SK-N-SH (cell line): ENCODE measurements at places on chromosomes 11 and 22. TPM values are rescaled to one million over a fixed set of nuclear protein-coding genes. Genes with fewer than 3 reads are reported as not detected.

The ARFGAP2 gene
- polyA plus RNA-seq, result 52.5 and 64.0 TPM in 2 replicates

The PRRG4 gene
- polyA plus RNA-seq, result 0.21 TPM in 2 replicates

The CALCA gene
- not detected in 2 replicates for polyA plus RNA-seq

The ART5 gene
- 0.58 and 0.59 TPM in 2 replicates for polyA plus RNA-seq

The PRODH gene
- polyA plus RNA-seq, result 0.03 and 0.23 TPM in 2 replicates

The PRDM10 gene
- 1.9 and 2.7 TPM in 2 replicates for polyA plus RNA-seq

The IGSF9B gene
- 0.41 and 0.96 TPM in 2 replicates for polyA plus RNA-seq

DNA sequence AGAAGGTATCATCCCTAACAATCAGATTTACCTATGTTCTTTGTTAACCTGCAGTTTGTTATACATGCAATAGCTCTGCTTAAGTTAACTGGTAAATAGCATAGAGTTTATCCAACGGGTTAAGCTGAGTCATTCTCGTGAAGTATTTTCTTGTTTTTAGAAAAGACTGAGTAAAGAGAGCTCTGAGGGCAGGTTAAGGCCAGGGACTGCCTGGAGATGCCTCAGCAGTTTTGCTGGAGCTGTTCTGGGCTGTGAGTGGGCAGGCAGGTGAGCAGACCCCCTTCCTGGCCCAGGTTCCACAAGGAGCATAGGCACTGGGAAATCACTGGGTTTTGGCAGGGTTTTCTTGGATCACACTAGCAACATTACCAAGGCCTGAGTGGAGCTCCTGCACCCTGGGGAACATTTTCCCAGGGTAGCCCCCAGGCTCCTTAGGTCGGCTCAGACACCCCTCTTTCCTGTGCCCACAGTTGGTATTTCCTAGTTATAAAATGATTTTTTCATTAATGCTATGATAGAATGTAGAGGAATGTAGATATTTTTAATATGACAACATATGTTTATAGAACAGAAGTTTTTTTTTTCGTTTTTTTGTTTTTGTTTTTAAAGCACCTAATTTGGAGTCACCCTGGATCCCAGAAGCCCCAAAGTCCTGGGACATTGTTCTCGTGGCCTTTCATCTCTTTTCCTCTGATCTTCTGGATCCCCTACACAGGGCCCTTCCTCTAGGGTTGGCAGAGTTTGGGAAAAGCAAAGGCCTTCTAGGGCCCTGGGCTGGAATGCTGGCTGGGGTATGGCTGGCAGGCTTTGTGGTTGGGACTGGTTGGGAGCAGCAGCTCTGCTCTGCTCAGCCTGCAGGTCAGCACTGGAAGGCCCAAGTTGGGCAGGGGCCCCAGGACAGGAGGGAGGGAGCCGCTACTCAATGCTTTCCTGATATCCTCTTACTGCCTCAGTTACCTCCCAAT, 26.7 kb downstream of the IRAG1 start:
- no peak for DNase-seq
- H3K27ac ChIP-seq, result no peak overlapping the region
- peaks cover 18% of the 10 kb centered on the region for H3K4me1 ChIP-seq
- no peak overlapping the region for H3K4me3 ChIP-seq
- no peaks in the 10 kb centered on the region for H3K36me3 ChIP-seq

DNA sequence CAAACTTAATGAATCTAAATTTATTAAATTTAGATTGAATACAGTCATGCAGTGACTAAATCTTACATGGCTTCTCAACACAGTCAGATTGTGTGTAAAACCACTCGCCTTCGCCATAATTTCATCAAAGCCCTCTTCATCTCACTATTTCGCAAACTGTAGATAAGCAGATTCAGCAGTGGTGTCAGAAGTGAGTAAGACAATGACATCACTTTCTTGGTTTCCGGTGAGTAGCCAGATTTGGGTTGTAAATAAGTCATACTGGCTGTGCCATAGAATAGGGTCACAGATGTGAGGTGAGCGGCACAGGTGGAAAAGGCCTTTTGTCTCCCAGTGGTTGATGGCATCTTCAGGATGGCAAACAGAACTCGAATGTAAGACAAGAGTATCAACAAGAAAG, 3.4 kb downstream of the OR10A6 start:
- no peaks in the 10 kb centered on the region for H3K36me3 ChIP-seq
- no peak overlapping the region for H3K27ac ChIP-seq
- H3K27me3 ChIP-seq, result no peaks in the 10 kb centered on the region; the same call in 1 of the 2 replicates
- H3K4me1 ChIP-seq, result no peaks in the 10 kb centered on the region

- no peak overlapping the region for H3K27ac ChIP-seq
- no peaks in the 10 kb centered on the region for H3K27me3 ChIP-seq
- H3K36me3 ChIP-seq, result no peaks in the 10 kb centered on the region
- H3K4me3 ChIP-seq, result no peak overlapping the region
- DNase-seq, result no peak
Measured at GRCh38 chr11:94746721-94747120, 21.4 kb upstream of the AMOTL1 start.

DNA sequence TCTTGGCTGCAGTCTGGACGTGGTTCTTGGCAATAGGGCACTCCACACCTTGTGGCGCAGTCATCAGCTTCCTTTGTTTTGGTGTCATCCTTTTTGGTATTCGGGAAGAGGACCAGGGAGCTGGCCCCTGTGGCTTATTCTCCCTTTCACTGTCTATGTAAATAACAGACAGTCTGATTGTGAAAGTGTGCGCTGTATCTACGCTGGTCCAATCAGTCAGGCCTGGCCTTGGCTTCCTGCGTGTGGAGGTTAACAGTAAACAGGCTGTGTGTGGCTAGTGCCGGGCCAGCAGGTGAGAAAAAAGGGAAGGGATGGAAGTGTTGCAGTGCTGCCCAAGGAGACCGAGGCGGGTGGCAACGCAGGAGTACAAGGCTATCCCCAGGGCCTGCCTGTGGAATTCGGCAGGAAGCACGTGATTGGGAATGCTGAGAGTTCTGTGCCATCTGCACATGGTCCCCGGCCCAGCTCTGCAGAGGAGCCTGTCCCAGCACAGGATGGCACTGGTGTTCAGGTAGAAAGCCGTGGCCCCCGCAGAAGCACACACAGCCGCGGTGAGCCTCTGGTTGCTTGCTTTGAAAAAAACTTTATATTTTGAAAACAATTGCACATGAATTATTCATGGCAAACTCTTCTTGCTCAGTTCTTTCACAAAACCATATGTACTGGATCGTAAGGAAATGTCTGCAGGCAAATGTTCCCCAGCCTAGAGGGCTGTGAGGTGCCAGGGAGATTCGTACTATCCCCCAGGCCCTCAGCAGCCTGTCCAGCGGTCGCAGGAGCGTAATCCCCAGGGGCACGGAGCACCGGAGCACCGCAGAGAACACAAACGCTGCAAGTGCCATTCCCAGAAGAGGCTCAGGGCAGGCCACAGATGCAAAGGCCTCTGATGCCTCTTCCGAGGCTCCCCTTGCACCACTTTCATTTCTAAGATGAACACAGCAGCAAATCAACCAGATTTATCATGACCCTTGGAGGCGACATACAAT, 174.5 kb downstream of the EFCAB6 start:
- H3K4me3 ChIP-seq, result no peak overlapping the region
- H3K27ac ChIP-seq, result no peak overlapping the region
- H3K36me3 ChIP-seq, result no peaks in the 10 kb centered on the region
- no peaks in the 10 kb centered on the region for H3K27me3 ChIP-seq
- no peak for DNase-seq
- no peaks in the 10 kb centered on the region for H3K4me1 ChIP-seq

DNA sequence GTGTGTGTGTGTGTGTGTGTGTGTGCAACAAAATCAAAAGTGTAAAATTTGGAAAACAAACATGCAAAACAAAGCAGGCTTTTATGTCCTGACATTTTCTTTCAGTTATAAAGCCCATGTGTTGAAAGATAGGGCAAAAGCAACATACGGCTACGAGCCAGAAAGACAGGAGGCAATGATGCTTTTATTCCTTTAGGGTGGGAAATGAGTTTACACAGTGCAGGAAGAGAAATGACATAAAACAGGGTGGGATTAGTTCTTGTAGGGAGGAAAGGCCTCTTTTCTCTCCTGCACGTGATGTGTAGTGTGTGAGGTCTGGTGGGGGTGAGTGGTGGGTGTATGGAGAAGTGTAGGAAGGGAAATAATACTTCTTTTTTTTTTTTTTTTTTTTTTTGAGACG, 29.4 kb downstream of the IL18 start:
- H3K27ac ChIP-seq, result no peak overlapping the region
- DNase-seq, result no peak
- H3K4me1 ChIP-seq, result no peaks in the 10 kb centered on the region; the same call in 1 of the 2 replicates
- no peaks in the 10 kb centered on the region for H3K27me3 ChIP-seq
- H3K4me3 ChIP-seq, result no peak overlapping the region
- H3K36me3 ChIP-seq, result no peaks in the 10 kb centered on the region

- no peaks in the 10 kb centered on the region for H3K36me3 ChIP-seq
- peaks cover 29% of the 10 kb centered on the region; the same call in 1 of the 2 replicates for H3K4me1 ChIP-seq
Measured at GRCh38 chr11:134576721-134577171, 164.7 kb upstream of the B3GAT1 start.

GRCh38 chr11:7353100-7353499, 101.4 kb downstream of the SYT9 start:
- H3K27me3 ChIP-seq, result no peaks in the 10 kb centered on the region
- no peak overlapping the region for H3K27ac ChIP-seq
- no peaks in the 10 kb centered on the region for H3K36me3 ChIP-seq
- peaks cover 8% of the 10 kb centered on the region; the same call in 1 of the 2 replicates for H3K4me1 ChIP-seq
- H3K4me3 ChIP-seq, result no peak overlapping the region
- DNase-seq, result no peak

DNA sequence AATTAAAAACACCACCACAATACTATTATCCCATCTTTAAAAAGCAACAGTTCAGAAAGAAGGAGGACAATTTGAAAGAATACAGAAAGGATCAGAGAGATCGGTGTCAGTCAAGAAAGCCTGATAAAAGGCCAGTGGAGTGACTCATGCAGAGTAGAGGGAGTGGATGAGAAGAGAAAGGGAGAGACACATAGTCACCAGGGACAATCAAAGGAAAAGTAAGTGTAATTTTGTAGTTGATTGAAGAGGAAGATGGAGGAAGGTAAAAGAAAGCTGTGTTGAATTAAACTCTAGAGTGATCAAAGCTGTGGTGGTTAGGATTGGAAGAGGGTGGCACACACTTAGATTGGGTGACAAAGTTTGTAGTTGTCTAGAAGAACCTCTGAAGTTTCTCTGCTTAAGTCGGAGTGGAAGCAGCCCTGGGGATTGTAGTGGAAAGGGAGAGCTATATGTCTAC, 14.1 kb downstream of the SPECC1L start:
- peaks cover 18% of the 10 kb centered on the region for H3K4me1 ChIP-seq
- H3K27ac ChIP-seq, result peak overlapping the region; percentile 3; the same call in 1 of the 2 replicates
- H3K36me3 ChIP-seq, result peaks cover 17% of the 10 kb centered on the region
- no peak overlapping the region for H3K4me3 ChIP-seq
- H3K27me3 ChIP-seq, result no peaks in the 10 kb centered on the region
- no peak for DNase-seq

GRCh38 chr11:92387859-92388258, 163.2 kb downstream of the FAT3 start:
- H3K4me3 ChIP-seq, result no peak overlapping the region
- no peaks in the 10 kb centered on the region for H3K27me3 ChIP-seq
- H3K27ac ChIP-seq, result no peak overlapping the region
- peaks cover 3% of the 10 kb centered on the region for H3K4me1 ChIP-seq
- DNase-seq, result no peak

DNA sequence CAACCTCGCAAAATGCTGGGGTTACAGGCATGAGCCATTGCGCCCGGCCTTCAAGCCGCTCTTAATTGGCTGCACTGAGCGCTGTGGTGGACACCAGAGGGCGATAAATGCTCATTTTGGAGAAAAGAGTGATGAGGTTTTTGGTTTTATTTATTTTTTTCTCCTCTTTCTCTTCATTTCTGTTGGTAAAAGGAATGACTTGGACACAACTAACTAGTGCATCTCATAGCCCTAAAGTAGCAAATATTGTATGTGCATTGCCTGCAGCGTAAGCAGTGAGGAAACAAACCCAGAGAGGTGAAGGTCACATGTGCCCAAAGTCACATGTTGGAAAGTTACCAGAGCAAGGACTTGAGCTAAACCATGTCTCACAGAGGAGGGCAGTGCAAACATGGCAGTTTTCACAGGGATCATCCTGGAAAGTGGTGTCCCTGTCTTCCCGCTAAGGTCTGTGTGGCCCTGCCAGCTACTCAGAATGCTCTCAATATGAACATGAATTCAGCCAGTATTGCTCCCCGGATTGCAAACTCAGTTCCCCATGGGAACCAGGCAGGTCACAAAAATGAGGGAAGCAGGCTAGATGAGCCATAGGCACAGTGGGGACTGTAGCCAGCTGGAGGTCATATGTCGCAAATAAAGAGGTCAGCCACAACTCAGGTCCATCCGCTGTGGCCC, 8.6 kb upstream of the CD82 start:
- no peak for DNase-seq
- peaks cover 5% of the 10 kb centered on the region; the same call in 1 of the 2 replicates for H3K4me1 ChIP-seq
- H3K27ac ChIP-seq, result no peak overlapping the region
- no peaks in the 10 kb centered on the region for H3K36me3 ChIP-seq
- H3K4me3 ChIP-seq, result peak overlapping the region; percentile 28; the same call in 1 of the 2 replicates

- no peak overlapping the region for H3K4me3 ChIP-seq
- H3K36me3 ChIP-seq, result no peaks in the 10 kb centered on the region
- DNase-seq, result no peak
- H3K4me1 ChIP-seq, result 0 out of 2 replicates have a peak, but pooled peaks cover 7% of the 10 kb centered on the region
Measured at GRCh38 chr22:44357296-44357965, 44.7 kb upstream of the SHISAL1 start.
